Neuronal stem cell (in vitro differentiated cells): ENCODE measurements at places on chromosomes 13 and 19.

DNA sequence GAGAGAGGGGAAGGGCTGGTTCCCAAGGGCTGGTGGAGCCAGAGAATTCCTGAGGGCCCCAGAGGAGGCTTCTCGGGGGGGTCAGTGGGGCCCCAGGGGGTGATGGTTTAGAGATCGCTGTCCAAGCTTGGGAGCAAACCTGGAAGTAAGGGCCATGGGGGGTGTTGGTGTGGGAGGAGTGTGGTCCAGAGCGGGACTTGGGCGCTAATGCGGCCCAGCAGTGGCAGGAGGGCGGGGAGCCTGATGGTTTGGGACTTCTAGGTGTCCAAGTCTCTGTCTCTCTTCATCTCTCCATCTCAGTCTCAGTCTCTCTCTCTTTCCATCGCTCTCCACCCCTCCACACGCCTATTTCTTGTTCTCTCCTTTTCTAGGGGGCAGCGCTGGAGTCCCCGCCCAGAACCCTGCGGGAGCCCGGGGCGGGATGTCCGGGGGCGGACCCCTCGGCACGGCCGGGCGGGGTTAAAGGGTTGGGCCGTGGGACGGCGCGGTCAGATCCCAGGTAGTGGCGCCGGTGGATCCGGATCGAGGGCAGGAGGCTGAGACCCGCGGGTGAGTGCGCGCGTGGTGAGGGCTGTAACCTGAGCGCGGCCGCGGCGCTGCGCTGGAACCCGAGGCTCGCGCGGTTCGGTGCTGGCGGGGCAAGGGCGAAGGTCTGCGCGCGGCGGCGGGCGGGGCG, at the start of gene CYP4F22:
CYP4F22 (plus strand) TSS at position 491 of the 676 bp plus-strand sequence. CDS start 16,812 bp downstream, outside the sequence.
- DNase-seq, result no peak

- no peak for DNase-seq
Measured at GRCh38 chr19:7263521-7263920, 30.7 kb downstream of the INSR start.

- no peak for DNase-seq
Measured at GRCh38 chr13:75585153-75585552, 35.6 kb downstream of the UCHL3 start.

GRCh38 chr19:4553775-4554174, 5.7 kb downstream of the SEMA6B start:
- no peak for DNase-seq

DNA sequence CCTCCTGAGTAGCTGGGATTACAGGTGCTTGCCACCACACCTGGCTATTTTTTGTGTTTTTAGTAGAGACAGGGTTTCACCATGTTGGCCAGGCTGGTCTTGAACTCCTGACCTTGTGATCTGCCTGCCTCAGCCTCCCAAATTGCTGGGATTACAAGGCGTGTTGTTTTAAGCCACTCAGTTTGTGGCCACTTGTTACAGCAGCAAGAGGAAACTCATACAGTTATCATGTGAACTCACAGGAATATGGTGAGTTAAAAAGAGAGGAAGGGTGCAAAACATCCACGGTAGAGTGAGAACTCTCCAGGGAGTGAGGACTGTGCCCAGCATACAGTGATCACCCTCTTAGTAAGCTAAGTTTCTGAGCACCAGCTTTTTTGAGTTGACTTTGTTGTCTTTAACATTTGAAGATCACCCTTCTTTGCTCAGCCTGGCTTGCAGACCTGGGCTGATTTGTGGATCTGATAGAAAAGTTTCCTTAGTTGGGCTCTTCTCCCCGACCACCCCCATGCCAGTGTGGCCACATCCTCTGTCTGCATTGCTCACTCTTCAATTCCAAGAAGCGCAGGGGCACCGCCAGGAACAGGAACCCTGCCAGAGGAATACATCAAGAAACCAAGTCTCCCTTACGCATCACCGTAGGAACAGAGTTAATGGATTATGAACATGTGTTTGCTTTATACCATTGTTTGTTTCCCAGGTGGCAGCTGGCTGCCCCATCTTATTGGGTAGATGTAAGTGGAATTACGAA, 16.0 kb downstream of the ALOX5AP start:
- DNase-seq, result no peak

DNA sequence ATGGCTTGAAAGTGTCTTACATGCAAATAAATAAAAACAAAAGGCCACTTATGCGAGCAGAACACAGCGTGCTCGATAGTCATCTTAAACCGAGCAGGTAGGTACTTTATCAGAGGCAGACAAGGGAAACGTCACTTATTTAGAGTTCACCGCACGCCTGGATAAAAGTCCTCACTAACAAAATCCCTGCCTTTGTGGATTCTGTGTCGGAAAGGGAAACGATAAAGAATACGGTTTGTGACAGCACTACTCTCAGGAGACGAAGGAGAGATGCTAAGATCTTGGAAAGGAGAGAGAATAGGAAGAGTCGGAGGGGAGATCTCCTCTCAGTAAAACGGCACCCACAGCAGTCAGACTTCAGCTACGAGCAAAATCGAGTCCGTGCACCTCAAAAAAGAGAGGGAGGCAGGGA, 581 bp downstream of the RCBTB1 start:
- peak; percentile 6 for DNase-seq

GRCh38 chr19:30161021-30161655, 211.0 kb upstream of the ZNF536 start:
- no peak for DNase-seq

DNA sequence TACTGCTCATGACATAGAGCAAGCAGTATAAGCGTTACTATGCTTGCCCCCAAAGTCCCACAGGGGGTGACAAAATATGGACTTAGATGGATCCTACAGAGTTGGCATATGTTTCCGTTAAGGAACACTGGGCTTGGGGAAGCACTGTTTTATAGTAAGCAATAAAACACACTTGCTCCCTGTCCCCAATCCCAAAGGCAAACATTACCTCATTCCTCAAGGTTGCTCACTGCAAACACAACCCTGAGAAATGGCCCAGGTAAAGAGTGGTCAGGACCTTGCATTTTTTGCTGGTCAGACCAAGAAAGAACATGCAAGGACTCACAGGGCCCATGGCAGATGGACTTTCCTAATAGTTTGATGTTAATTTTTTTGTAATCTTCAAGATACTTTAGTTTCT, 32.3 kb downstream of the UGGT2 start:
- DNase-seq, result no peak

DNA sequence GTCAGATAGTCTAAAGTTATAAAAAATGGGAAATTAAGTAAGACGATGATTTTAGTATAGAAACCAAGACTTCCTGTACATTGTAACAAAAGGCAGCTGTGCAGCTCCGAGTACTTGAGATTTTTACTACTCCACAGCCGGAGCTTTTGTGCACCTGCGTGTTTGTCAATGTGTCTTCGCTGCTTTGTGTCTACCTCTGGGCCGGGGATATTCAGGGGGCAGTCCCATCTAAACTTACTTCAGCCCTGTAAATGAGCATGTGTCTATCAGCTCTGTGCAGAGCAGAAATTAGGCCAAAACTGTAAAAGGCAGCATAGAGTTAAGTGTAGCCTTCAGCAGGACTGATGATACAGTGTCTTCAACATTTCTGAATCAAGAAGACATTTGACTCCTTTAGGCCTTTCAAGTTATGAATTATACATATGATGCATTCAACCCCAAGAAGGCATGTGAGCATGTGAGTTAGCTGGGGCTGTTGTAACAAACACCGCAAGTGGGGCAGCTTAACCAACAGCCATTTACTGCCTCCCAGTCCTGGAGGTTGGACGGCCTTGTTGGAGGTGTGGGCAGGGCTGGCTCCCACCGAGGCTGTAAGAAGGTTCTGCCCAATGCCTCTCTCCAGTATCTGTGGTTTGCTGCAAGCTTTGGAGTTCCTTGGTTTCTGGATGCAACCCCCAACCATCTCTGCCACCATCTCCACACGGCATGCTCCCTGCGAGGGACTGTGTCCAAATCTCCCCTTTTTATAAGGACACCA, 191.0 kb upstream of the IRS2 start:
- no peak for DNase-seq

DNA sequence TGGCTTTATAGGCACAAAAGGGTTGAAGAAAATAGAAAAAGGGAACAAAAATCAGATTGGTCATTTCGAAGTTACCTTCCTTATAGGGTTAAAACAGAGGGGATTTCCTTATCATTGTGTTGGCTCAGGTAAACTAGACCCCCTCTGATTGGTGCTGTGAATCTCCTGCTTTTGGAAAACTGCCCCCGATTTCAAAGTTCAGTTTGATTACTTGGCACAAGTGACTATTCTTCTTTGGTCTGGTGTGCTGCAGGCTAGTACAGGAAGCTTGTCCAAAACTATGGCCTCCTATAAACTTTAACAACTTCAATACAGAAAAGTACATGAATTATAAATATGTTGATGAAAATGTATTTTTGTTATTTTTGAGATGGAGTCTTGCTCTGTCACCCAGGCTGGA, 13.9 kb upstream of the TPTE2 start:
- DNase-seq, result no peak

- no peak for DNase-seq
Measured at GRCh38 chr19:33394723-33395560, 21.4 kb downstream of the CEBPG start.

DNA sequence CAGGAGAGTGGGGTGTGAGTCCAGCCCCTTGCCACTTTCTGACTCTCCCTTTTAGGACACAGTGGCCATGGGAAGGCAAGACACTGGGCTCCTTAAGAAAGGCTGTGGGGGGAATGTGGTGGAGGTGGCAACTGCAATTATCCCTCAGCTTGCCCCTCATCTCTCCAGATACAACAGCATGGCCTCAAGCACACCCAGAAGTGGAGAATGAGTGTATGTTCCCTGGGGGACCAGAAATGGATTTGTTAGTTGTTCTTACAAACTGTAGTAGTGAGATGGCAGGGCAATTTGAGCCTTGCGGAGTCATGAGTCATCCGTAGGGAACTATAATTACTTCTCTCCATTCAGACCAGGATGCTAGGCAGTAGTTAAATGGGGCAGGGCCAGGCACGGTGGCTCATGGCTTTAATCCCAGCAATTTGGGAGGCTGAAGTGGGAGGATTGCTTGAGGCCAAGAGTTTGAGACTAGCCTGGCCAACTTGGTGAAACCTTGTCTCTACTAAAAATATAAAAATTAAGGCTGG, 25.6 kb upstream of the CXCL17 start:
- DNase-seq, result no peak

GRCh38 chr13:73773168-73773549, 361.0 kb downstream of the KLF12 start:
- no peak for DNase-seq

GRCh38 chr19:49807058-49807903, 5.8 kb downstream of the FUZ start:
- no peak for DNase-seq

DNA sequence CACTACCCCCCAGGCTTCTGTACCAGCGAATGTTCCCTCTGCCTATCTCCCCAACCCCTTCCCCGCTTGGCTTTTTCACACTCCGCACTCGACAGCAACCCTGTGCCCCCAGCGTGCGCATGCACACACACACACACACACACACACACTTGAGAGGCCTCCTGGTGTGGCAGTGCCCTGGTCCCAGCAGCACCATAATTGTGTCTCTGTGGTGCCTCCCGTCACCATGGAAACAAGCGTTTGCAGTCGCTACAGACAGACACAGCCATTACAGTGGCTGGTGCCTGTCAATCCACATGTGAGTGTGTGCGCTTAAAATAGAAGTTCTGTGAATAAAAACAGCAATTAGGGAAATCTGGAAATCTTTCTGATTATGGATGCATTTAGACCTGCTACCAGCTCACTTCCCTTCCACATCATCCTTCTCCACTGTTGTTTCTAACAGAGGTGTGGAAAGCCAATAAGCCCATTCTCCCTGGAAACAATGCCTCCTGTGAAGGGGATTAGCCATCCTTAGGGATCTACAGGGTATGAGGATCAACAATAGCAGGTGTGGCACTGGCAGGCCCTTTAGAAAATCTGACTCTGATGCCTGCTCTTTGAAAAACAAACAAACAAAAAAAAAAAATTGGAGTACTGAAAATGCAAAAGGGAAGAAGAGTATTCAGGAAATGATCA, 146.3 kb downstream of the DCLK1 start:
- peak; percentile 15 for DNase-seq

DNA sequence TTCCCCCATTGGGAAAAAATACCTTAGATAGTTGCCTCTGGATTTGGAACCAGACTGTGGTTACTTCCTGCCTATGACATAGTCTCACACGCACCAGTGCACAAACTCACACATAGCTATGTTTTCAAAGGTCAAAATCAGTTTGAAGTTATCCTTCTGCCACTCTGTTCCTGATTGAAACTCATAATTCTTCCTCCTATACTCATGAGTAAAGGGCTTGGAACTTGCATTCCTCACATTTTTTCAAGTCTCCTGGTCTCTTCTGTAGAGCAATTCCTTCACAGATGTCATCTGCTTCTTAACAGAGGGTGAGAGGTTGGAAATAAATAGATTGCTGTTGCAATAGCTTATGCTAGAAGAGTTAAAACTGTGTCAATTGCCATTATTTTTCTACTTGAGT, 18.6 kb upstream of the POSTN start:
- no peak for DNase-seq

- no peak for DNase-seq
Measured at GRCh38 chr19:49557641-49558325, 22.6 kb downstream of the NOSIP start.

DNA sequence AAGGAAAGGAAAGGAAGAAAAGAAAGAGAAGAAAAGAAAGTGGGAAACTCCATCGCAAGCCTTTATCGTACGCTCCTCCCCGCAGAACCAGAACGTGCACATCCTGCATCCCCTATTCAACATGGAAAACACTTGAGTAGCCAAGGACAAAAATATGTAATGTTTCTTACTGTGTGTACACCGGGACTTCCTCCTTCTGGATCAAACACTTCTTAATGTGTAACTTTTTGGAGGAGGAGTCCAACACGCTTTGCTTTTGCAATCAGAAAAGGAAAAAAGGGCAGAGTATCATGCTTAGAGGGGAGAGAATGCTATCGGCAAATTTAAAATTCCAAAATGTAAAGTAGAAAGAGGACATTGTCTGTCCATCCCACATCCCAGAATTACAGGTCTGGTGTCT, 7.8 kb upstream of the SHFL start:
- DNase-seq, result no peak

GRCh38 chr13:104301171-104301975, 1235.2 kb upstream of the SLC10A2 start:
- DNase-seq, result no peak

DNA sequence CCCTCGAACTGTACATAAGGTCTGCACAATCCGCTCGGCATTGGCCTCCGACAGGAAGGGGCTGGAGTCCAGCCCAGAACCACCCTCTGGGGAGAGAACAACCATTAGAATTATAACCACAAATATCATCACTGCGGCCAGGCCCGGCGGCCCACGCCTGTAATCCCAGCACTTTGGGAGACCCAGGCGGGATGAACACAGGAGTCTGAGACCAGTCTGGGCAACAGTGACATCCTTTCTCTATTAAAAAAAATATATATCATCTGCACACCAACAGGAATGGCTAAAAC, 11.4 kb downstream of the COQ8B start:
- DNase-seq, result no peak

GRCh38 chr13:28282451-28282850, 144.1 kb downstream of the PAN3 start:
- DNase-seq, result no peak

- DNase-seq, result no peak
Measured at GRCh38 chr13:20446900-20447299, 78.8 kb downstream of the CRYL1 start.

GRCh38 chr13:75196147-75196837, 285.7 kb downstream of the TBC1D4 start:
- DNase-seq, result no peak

- no peak for DNase-seq
Measured at GRCh38 chr19:58330458-58330857, 3.7 kb downstream of the ZSCAN22 start.
